ENCODE measurements at places on chromosomes 1 and 21. TPM values are rescaled to one million over a fixed set of nuclear protein-coding genes. Genes with fewer than 3 reads are reported as not detected.

S100B gene
- total RNA-seq, result 0.97 TPM

HES5 gene
- not detected for total RNA-seq

DNA sequence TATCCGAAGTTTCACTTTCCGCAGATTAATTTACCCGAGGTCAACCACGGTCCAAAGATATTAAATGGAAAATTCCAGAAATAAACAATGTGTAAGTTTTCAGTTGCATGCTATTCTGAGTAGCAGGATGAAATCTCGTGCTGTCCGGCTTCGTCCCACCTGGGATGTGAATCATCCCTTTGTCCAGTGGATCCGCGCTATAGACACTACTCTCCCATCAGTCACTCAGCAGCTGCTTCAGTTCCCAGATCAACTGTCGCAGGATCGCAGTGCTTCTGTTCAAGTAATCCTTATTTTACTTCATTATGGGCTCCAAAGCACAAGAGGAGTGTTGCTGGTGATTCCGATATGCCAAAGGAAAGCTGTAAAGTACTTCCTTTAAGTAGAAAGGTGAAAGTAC is 8.3 kb upstream of the LRP8 start:
- no peak for DNase-seq

DNA sequence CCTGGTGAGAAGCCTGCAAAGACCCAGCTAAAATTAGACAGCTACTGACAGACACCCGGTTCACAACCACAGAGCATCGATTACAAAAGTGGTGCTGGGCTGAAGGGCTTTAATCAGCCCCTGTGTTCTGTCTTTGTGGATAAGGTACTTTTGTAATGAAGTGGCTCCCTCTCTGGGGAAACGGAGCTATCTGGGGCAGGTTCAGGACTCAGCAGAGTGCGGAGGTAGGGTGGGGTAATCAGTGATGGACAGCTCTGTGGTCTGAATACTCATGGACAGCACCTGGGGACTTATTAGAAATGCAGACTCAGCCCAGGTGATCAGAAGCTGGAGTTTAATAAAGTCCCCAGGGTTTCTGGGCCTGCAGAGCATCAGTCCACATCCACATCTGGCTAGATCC is 152.0 kb downstream of the MATN1 start:
- DNase-seq, result no peak

- no peak for DNase-seq
Observed at GRCh38 chr1:180299479-180300221, 69.6 kb downstream of the LHX4 start.

DNA sequence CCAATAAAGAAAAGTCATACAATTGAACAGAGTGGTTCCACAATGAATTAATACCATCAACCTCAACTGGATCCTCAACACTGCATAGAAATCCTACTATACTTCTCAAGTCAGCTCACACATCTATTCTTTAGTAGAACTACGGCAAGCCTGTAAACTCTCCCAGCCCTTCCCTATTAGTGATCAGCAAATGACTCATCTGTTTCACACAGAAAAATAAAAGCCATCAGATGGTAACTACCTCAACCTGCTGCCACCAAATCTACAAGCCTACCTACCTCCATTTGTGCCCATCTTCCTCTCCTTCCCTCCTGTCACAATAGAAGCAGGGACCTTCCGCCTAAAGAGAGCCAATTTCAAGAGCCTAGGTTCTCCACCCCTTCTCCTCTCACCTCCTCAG is 63.6 kb downstream of the DMAP1 start:
- DNase-seq, result no peak

- DNase-seq, result no peak
Observed at GRCh38 chr1:18112611-18113010, 5.0 kb downstream of the IGSF21 start.

All from naive thymus-derived CD4-positive, alpha-beta T cell (primary cell).